ENCODE measurements at places on chromosomes 13 and 19.

GRCh38 chr19:3370214-3370720 lies 3.9 kb downstream of the NFIC start:
- peak overlapping the region; percentile 66 for H3K4me3 ChIP-seq
- H3K27me3 ChIP-seq: no peaks in the 10 kb centered on the region
- peaks cover 95% of the 10 kb centered on the region for H3K4me1 ChIP-seq

- peaks cover 3% of the 10 kb centered on the region for H3K4me1 ChIP-seq
- H3K27me3 ChIP-seq: no peaks in the 10 kb centered on the region
- peaks cover 2% of the 10 kb centered on the region for H3K36me3 ChIP-seq
- no peak overlapping the region for H3K4me3 ChIP-seq
- no peak for DNase-seq
Measured at GRCh38 chr19:525029-525428, 6.5 kb upstream of the CDC34 start.

- H3K27me3 ChIP-seq: no peaks in the 10 kb centered on the region
- H3K36me3 ChIP-seq: no peaks in the 10 kb centered on the region
- H3K4me3 ChIP-seq: no peak overlapping the region
- no peaks in the 10 kb centered on the region for H3K4me1 ChIP-seq
Measured at GRCh38 chr13:52968074-52968700, 60.4 kb upstream of the OLFM4 start.

DNA sequence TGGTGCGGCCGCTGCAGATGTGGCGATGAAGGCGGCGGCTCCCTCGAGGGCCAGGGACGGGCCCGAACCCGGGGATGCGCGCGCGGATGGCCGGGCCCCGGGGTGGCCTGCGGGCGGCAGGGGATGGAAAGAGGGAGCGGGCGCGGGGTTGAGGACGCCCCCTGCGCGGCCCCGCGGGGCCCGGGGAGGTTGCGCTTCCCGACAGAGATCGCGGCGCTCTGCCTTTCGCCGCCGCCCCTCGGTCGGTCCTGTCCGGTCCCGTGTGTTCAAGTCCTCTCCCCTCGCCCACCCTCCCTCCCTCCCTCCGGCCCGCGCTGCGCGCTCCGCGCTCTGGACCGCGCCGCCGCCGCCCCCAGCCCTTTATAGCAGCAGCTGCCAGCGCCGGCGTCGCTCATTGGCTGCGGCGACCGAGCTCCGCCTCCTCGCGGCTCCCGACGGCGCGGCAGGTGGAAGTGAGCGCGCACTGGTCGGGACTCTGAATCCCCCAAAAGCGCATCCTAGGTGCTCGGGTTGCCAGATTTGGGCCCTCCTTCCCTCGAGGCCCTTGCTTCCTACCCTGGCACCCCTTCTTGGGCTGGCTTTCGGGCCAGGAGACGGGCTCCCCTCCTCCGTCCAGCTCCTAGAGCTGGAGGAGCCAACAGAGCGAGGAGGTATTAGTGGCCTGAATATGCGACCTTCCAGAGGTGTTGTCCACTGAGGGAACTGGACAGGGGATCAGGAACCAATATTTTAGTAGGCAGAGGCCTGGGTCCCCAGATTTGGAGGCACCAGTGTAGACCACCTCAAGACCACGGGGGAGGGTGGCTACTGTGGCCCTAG lies at the start of gene ELAVL3:
ELAVL3 (minus strand) TSS at position 332 of the 819 bp plus-strand sequence. CDS start 438 bp downstream, outside the sequence.
- no peaks in the 10 kb centered on the region for H3K36me3 ChIP-seq
- no peaks in the 10 kb centered on the region for H3K27me3 ChIP-seq
- DNase-seq: no peak
- H3K4me1 ChIP-seq: peaks cover 37% of the 10 kb centered on the region
- no peak within 1 kb of the TSS for H3K27ac ChIP-seq

DNA sequence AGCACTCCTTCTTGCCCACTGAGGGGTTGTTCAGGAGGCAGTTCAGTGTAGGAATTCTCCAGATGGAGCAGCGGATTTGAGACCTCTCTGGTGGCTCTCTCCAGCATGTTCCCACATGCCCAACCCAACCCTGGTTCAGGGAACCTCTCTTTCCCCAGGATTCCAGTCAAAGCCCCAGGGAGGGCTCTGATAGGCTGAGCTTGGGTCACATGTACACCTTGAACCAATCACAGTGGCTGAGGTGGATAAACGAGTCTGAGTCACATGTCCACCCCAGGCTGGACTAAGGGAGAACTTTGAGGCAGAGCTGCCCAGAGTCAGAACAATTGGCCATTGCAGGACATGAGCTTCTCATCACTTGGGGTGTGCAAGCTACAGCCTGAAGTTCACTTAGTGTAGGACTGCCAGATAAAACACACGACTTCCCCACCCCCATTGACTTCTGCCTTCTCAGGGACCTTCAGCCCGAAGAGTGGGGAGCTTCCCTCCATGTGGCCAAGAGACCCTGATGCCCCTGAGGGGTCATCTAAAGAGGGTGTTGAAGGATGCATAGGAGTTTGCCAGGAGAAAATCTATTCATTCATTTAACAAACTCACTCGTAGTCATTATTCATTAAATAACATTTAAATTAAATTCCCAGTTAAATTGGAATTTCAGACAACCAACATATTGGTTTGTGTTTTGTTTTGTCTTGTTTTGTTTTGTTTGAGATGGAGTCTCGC lies 4.0 kb upstream of the MAST3 start:
- H3K27me3 ChIP-seq: no peaks in the 10 kb centered on the region
- peaks cover 9% of the 10 kb centered on the region for H3K4me1 ChIP-seq
- H3K36me3 ChIP-seq: no peaks in the 10 kb centered on the region
- H3K27ac ChIP-seq: no peak overlapping the region

GRCh38 chr13:110538632-110539031 lies 22.9 kb downstream of the RAB20 start:
- no peaks in the 10 kb centered on the region for H3K4me1 ChIP-seq
- no peak overlapping the region for H3K27ac ChIP-seq
- no peaks in the 10 kb centered on the region for H3K27me3 ChIP-seq

- no peak overlapping the region for H3K27ac ChIP-seq
- no peaks in the 10 kb centered on the region for H3K27me3 ChIP-seq
- H3K4me3 ChIP-seq: no peak overlapping the region
- DNase-seq: no peak
- H3K36me3 ChIP-seq: no peaks in the 10 kb centered on the region
Measured at GRCh38 chr13:100734194-100734720, 59.7 kb upstream of the TMTC4 start.

DNA sequence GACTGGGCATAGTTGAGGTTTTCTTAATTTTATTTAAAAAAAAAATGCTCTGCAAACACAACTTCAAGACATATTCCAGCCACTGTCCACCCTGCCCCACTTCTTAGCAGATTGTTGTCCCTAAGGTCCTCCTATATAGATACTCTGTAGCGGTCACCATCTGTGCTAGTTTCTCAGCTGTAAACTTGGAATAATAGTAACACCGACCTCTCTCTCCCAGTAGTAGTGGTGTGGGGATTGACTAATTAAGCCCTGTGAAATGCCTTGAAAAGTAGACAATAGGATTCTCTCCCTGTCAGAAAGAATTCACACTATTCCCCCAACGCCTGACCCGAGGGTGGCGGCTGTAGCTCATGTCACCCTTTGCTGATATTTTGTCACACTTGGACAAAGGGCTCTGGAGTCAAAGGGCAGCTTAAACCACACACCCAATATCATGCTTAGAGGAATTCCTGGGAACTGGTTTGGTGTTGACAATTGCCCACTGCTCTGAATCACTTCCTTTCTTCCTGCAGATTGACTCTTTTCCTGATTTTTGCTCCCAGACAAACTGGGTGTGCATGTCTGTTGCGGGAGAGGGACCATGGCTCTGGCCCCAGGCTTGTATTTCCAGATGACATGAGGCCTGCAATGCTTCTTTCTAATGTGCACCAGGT lies 9.2 kb upstream of the SERP2 start:
- peaks cover 10% of the 10 kb centered on the region for H3K4me1 ChIP-seq
- no peak for DNase-seq
- no peak overlapping the region for H3K27ac ChIP-seq

GRCh38 chr19:27765397-27765796 lies 1447.6 kb downstream of the UQCRFS1 start:
- H3K27me3 ChIP-seq: no peaks in the 10 kb centered on the region
- H3K36me3 ChIP-seq: no peaks in the 10 kb centered on the region
- no peak for DNase-seq
- no peak overlapping the region for H3K4me3 ChIP-seq

- H3K27ac ChIP-seq: no peak overlapping the region
- H3K4me1 ChIP-seq: no peaks in the 10 kb centered on the region
- DNase-seq: no peak
- H3K4me3 ChIP-seq: no peak overlapping the region
- H3K36me3 ChIP-seq: no peaks in the 10 kb centered on the region
Measured at GRCh38 chr13:20258963-20259288, 26.8 kb upstream of the GJB6 start.

DNA sequence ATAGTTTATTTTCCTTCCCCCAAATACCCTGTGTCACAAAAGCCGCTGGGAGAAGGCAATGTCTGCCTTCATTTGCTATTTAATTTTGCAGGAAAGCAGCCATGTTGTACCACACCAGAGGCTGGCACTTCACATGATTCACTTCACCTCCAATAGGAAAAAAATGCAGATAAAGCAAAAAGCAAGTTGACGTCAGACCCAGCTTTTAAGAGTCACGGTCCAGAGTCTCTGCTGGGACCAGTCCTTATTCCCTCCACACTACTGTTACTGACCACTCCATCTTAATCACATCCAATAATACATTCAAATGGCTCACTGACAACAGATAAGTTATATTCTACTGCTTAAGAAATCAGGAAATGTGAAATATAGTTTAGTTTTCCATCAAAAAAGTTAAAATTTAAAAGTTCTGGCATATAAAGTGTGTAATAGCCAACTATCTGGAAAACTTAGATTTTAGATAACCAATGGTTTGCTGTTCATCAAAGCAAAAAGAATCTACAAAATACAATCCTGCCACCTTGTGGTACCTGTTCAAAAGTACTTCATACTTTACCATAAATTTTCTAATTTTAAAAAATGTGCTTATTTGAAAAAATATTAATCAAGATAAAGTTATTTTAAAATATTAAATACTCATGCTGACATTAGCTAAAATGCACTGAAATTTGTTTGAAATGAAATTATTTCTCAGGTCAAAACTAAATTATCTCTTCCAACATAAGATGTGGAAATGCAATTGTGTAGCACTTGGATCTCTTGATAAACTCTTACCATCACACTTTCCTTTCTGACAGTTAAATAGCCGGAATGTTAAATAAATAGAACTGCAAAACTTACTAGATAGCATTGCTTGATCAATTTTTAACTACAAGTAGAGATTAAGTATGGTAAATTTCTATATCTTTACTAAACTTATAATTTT lies 97.3 kb downstream of the SERP2 start:
- no peak for DNase-seq
- H3K4me1 ChIP-seq: peaks cover 9% of the 10 kb centered on the region
- no peak overlapping the region for H3K27ac ChIP-seq
- H3K36me3 ChIP-seq: no peaks in the 10 kb centered on the region
- no peaks in the 10 kb centered on the region for H3K27me3 ChIP-seq

DNA sequence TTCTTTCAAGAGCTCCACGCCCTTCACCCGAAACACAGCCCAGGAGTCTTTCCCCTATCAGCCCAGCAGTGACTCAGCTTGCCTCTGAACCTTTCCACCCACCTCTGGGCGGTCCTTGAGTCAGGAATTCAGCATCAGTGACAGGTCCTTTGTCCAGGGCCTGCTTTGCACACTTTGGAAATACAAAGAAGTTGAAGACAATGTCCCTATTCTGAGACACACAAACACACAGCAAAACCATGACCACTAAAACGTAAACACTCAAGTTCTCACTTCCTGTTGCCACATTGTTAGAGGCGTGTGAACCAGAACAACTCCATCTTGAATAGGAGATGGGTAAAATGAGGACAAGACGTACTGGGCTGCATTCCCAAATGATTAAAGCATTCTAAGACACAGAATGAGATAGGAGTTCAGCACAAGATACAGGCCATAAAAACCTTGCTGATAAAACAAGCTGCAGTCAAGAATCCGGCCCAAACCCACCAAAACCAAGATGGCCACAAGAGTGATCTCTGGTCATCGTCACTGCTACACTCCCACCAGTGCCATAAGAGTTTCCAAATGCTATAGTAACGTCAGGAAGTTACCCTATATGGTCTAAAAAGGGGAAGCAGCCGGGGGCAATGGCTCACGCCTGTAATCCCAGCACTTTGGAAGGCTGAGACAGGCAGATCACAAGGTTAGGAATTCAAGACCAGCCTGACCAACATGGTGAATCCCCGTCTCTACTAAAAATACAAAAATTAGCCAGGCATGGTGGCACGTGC lies 49.2 kb upstream of the ATP12A start:
- H3K36me3 ChIP-seq: no peaks in the 10 kb centered on the region
- H3K27me3 ChIP-seq: no peaks in the 10 kb centered on the region
- H3K27ac ChIP-seq: no peak overlapping the region
- no peak overlapping the region for H3K4me3 ChIP-seq

- no peaks in the 10 kb centered on the region for H3K27me3 ChIP-seq
- H3K27ac ChIP-seq: no peak overlapping the region
- H3K4me1 ChIP-seq: no peaks in the 10 kb centered on the region
- DNase-seq: no peak
- peaks cover 11% of the 10 kb centered on the region for H3K36me3 ChIP-seq
Measured at GRCh38 chr19:9345005-9345404, 17.8 kb upstream of the ZNF177 start.

GRCh38 chr13:93614776-93615175 lies 388.2 kb downstream of the GPC6 start:
- H3K27ac ChIP-seq: no peak overlapping the region
- no peaks in the 10 kb centered on the region for H3K27me3 ChIP-seq

DNA sequence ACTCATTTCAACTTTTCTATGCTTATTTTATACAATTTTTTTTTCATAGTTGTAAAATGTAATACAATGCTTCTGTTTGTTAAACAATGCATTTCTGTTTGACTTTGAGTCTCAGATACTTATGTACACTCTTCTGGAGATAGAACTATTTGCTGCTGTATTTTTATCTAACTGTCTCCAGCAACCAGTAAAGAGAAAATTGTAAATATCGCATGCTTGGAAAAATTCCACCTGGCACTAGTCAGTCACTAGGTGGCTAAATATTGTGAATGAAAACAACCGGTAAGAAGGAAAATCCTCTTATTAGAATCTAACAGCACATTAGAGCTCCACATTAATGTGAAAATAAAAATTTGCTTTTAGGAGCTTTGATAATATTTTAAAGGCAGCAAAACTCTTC lies 876.5 kb downstream of the PCDH9 start:
- no peaks in the 10 kb centered on the region for H3K36me3 ChIP-seq
- H3K27me3 ChIP-seq: no peaks in the 10 kb centered on the region
- H3K4me3 ChIP-seq: no peak overlapping the region

- DNase-seq: no peak
- H3K27me3 ChIP-seq: no peaks in the 10 kb centered on the region
- no peak overlapping the region for H3K4me3 ChIP-seq
Measured at GRCh38 chr13:40982772-40983171, 36.3 kb downstream of the ELF1 start.
